ENCODE measurements at places on chromosomes 1 and 21.

GRCh38 chr1:167878372-167879160 lies 35.4 kb downstream of the ADCY10 start:
- no peak for DNase-seq

GRCh38 chr1:246110343-246111219 lies 396.5 kb downstream of the SMYD3 start:
- no peak for DNase-seq

DNA sequence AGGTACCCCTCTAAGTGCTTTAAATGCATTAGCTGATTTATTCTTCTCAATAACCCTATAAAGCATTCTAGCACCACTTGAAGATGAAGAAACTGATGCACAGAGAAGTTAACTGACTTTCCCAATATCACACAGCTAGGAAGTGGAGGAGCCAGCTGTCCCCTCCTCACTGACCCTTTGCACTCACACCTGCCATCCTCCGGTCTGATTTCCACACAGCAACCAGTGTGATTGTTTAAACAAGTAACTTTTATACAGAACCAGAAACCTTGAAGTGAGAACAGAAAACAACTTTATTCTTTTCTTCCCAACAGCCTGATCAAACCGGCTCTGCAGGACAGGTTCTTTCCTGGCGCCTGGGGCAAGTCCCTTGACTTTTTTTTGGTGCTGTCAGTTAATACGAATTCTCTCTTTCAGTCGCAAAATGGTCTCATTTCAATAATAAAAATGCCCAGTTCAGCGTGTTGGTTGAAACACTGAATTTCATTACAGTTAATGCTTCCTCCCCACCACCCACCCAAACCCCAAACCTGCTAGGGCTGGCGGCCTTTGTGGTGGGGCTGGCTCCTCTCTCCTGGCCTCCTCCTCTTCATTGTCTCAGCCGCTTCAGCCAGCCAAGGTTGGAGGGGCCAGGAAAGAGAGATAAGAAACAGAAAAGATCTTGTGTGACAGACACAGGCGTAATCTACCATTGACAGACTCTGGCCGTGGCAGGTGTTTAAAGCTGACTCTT lies 26.4 kb upstream of the EEIG2 start:
- DNase-seq = no peak

GRCh38 chr1:224980181-224980580 lies 50.7 kb downstream of the DNAH14 start:
- DNase-seq = no peak
